ENCODE measurements at places on chromosomes 1 and 21.

- DNase-seq = no peak
These were observed 233.2 kb upstream of the PBX1 start for GRCh38 chr1:164325786-164326185.

- no peak for DNase-seq
These were observed 28.9 kb upstream of the EPB41 start for GRCh38 chr1:28885472-28885877.

- no peak for DNase-seq
These were observed 19.2 kb downstream of the S100A7 start for GRCh38 chr1:153441238-153441755.

- peak; percentile 54 for DNase-seq
These were observed 145.1 kb downstream of the NPHP4 start for GRCh38 chr1:5847013-5847659.

GRCh38 chr1:9315411-9316079 lies 22.9 kb downstream of the SPSB1 start:
- no peak for DNase-seq

- DNase-seq = no peak
These were observed 3.3 kb downstream of the RGS16 start for GRCh38 chr1:182600745-182601415.

GRCh38 chr1:245807306-245807705 lies 652.5 kb downstream of the KIF26B start:
- peak; percentile 21 for DNase-seq

DNA sequence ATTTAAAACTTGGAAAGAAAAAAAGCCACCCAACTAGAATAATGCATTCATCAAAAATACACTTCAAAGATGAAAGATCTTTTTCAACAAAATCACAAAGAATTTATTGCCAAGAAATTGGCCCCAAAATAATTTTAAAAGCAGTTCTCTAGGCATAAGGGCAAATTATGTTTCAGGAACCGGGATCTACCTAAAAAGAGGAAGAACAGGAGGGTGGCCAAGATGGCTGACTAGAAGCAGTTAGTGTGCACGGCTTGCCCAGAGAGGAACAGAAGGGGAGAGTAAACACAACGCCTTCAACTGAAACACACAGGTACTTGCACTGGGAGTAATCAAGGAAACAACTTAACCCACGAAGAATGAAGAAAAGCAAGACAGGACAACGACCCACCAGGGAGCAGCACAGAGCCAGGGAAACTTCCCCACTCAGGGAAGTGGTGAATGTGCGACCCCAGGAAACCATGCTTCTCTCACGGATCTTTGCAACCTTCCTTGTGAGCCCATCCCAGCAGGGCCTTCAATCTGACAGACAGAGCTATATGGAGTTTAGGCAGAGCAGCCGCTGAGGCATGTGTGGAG lies 46.1 kb downstream of the ACKR1 start:
- no peak for DNase-seq

- no peak for DNase-seq
These were observed 27.0 kb downstream of the C2CD2 start for GRCh38 chr21:41926807-41927171.

GRCh38 chr1:101257500-101258325 lies 20.9 kb downstream of the S1PR1 start:
- DNase-seq = no peak

DNA sequence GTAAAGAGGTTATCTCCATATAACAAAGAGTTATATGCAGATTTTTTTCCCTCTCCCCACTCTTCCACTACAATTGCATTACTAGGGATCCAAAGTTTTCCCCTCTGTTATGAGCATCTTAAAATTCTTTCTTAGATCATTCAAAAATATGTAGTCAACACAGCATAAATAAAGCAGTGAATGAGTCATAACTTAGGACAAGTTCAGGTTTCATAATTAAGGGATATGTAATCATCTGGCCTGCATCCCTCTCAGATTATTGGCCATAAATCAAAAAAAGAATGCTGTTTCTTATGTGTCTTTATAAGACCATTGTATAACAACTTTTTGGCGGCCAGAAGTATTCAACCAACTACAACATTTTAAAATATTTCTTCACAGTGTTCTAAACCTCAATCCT lies 1526.1 kb downstream of the KCNT2 start:
- no peak for DNase-seq

GRCh38 chr1:110040548-110040947 lies 6.1 kb downstream of the STRIP1 start:
- DNase-seq = no peak

- DNase-seq = no peak
These were observed 16.0 kb downstream of the RAP1GAP start for GRCh38 chr1:21652937-21653743.

- DNase-seq = no peak
These were observed 222.8 kb upstream of the ZRANB2 start for GRCh38 chr1:71303617-71304041.

DNA sequence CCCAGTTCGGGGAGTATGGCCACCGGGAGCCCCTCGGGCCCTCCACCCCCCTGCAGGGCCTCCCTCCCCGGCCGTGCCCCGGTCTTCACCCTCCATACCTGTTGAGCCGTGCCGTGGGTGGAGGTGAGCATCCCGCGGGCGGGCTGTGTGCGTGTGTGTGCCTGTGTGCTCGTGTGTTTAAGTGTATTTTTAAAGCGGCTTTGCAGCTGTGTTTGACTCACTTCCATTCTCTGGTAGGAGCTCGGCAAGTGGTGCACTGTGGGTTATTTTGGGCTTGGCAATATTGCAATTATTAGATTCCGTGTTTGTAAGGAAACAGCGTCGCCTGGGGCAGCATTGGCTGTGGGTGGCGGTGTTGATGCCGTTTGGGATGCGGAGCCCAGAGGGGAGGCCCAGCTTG lies 20.3 kb upstream of the PLCH2 start:
- DNase-seq = no peak

GRCh38 chr1:202786804-202787203 lies 21.4 kb downstream of the KDM5B start:
- DNase-seq = no peak

- DNase-seq = no peak
These were observed 20.9 kb upstream of the NCMAP start for GRCh38 chr1:24535021-24535424.

DNA sequence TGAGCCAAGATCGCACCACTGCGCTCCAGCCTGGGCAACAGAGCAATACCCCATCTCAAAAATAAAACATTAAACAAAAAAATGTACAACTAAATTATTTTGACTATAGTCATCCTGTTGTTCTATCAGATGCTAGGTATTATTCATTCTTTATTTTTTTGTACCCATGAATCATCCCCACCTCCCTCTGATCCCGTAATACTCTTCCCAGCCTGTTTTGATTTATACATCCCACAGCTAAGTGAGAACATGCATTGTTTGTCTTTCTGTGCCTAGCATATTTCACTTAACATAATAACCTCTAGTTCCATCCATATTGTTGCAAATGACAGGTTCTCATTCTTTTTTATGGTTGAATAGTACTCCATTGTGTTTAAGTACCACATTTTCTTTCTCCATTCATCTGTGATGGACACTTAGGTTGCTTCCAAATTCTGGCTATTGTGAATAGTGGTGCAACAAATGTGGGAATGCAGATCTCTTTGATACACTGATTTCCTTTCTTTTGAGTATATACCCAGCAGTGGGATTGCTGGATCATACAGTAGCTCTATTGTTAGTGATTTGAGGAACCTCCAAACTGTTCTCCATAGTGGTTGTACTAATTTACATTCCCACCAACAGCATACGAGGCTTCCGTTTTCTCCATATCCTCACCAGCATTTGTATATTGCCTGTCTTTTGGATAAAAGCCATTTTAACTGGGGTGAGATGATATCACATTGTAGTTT lies 84.4 kb downstream of the MACF1 start:
- DNase-seq = no peak

- no peak for DNase-seq
These were observed 170.5 kb downstream of the PTPRU start for GRCh38 chr1:29406814-29407213.

- DNase-seq = no peak
These were observed 21.6 kb upstream of the C1orf159 start for GRCh38 chr1:1137256-1138045.

DNA sequence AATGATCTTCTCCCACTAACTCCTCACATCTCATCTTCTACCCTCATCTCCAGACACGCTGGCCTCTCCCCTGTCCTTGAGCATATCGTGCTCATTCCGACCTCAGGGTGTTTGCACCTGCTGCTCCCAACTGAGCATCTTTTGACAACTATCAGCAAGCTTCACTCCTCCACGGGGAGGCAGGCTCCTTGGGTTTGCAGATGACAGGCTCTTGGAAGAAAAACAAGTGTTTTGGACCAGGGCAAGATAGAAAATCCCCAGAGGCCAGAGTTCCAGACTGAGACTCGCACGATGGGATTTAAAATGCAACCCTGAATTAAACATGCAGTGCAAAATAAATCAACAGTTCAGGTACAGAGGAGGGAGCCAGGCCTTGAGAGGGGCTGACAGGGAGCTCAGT lies 246.7 kb downstream of the PTPRU start:
- DNase-seq = no peak

DNA sequence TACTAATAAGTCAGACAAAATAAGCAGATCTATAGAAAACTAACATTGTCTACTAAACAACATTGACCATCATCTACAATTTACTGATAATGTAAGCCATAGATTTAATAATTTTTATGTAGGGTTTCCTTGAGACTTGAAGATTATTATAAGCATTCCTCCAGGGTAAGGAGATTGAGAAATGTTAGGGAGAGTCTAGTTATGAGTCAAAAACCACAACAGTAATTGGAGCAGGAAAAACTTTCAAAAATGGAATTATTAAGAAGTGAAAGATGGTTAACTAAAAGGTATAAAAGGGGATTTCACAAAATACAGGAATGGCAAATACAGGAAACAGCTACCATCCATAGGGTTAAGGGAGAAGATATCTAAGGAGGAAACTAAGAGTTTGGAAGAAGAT lies 12.4 kb upstream of the UHMK1 start:
- no peak for DNase-seq

DNA sequence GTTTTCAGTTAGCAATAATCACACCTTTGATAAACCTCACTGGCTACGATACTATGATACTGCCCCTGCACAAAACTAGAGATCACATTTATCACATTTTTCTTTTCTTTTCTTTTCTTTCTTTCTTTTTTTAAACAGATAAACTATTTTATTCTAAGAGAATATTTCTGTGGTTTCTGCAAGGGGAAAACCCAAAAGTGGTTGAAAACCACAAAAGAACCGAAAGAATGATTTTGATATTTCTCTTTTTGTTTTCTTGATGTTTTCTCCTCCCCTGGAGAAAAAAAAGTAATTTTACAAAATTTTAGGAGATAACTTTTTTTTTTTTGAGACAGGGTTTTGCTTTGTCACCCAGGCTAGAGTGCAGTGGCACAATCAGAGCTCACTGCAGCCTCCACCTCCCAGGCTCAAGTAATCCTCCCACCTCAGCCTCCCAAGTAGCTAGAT lies 18.4 kb upstream of the FRRS1 start:
- no peak for DNase-seq

GRCh38 chr1:206464456-206464964 lies 5.8 kb upstream of the IKBKE start:
- DNase-seq = no peak

DNA sequence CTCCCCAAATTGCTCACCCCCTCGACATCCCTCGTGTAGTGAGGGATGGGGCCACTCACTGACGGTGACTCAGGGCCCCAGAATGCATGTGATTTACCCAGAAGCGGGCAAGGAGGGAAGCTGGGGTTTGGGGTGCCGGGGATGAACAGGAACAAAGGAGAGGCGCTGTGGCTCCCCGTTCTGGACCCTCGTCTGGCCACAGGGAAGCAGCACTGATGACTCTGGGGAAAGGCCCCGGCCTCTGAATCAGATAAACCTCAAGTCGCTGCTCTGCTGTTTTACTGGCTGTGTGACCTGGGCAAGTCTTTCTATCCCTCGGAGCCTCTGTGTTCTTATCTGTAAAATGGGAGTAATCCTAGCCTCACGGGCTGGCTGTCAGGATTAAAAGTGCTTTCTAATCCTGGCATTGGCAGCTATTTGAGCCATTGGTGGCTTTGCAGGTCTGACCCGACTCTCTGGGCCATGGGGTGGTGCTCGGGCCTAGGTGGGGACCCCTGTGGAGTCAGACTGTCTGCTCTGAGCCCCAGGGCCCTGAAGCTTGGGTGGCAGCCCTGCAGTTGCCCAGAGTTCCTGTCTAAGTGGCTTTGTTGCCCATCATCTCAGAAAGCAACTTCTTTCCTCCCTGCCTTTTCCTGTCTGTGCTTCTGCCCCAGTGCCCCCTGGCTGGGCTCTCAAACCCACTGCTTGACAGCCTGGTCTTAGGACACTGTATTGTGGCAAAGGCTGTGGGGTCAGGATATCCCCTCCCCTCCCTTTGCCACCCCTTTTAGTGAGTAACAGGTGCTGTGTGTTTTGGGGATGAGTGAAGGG lies 5.5 kb downstream of the TNFRSF1B start:
- DNase-seq = no peak

DNA sequence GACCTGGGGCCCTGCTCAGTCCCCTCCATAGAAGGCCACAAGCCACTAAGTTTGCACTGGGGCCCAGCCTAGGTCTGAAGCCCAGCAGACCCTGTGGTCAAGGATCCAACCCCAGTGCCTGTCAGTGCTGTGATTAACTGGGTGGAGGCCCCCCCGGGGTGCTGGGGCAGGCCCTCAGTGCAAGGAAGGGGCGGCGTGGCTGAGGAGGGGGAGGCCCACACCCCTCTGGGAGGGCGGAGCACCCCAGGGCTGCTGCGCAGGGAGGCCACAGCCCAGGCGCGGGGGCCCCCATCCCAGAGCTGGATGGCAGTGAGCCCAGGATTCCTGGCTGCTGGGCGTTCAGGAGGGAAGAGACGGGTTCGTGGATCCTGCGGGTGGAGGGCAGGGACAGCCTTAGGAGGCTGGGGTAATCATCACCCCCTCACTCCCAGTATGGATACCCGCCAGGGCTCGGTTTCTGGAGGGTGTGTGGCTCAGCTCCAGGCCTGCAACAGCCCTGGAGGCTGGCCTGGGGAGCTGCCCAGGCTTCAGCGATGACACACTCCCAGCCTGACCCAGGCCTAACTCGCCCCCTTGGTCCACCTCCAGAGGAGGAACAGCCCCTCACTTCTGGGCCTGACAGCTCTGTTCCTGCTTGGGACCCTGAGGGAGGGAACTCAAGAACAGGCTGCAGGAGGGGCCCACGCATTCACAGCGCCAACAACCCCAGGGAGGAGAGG lies 890 bp downstream of the GJC2 start:
- DNase-seq = no peak

DNA sequence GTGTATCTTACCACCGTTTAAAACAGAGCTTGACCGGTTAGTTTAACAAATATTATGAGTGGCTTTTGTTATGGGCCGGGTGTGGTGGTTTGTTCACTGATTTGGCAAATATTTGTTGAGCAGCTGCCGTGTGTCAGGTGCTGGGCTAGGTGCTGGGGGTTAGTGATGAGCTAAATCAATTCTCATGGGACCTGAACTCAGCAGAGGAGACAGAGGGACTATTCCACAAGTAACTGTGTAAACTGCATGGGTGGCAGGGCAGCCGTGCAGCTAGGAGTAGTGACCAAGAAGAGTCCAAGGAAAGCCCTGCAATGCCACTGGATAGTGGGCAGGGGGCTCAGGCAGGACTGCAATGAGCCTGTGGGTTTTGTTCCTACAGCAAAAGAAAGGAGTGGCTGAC lies 11.2 kb upstream of the C2CD2 start:
- no peak for DNase-seq

- peak; percentile 49 for DNase-seq
These were observed 80.3 kb downstream of the RUNX3 start for GRCh38 chr1:24849672-24850295.
